ENCODE measurements at places on chromosomes 3 and 15.

GRCh38 chr15:47788685-47789084, 71.4 kb downstream of the SEMA6D start:
- DNase-seq = no peak

DNA sequence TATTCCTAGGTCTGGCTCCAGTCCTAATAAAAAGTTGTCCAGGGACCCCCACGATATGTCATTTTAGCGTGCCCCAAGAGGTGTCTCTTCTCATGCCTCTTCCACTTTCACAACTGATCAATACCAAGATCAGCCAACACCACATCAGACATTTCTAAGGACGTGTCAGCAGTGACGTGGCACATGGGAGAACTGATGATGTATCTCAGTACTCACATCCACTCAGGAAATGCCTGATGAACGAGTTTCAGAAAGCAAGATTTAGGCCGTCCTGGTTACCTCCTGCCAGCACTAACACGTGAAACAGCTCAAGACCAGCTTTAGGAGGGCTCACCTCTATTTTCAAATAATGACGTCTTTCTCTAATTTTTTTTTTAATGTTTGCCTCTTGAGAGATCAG, 19.6 kb downstream of the VGLL4 start:
- DNase-seq = no peak

DNA sequence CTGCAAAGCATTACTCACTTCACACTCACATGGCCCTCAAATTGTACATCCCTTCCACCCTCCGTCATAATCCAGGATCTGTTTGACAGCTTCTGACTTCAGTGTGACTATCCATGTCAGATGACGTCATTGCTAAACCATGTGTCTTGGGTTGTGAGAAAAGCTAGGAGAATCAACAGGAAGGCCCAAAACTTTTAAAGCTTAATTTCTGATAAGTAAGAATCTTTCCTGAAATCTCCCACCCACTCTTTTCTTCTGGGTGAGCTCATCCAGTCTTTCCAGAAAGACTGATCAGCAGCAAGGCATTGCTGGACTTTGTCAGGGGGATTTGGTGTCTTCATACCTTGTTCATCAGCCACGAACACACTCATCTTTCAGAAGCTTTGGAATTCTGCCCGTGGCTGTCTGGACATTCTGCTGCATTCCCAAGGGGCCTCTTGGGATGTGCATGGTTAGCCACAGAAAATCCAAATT, 11.5 kb upstream of the LMCD1 start:
- DNase-seq = no peak

DNA sequence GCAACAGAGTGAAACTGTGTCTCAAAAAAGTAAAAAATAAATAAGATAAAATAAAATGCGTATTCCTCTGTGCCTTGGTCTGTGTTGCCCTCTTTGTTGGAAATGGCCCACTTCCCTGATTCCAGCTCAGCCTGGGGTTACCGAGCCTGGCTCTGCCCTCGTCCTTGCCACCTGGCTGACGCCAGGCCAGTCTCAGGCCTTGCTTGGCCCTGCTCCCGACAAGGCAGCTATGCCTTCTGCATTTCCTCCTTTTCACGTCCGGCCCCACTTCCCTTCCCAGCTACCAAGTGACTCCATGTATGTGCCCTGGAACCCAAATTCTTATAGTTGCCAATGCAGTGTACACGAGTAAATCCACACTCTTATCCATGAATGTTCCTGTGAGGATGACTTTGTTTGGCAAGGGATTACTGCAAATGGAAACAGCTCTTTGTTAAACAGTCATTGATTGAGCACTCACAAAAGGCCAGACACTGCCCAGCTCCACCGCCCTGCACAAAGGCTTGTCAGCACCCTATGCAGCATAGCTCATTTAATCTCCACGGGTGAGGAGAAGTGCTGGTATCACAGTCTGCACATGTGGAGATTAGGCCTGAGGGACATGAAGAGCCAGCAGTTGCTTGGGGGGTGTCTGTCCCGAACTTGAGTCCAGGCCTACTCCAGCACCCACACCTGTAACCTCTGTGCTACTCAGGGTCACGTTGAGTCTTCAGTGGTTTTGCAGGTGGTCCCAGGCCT, 25.1 kb downstream of the SPSB4 start:
- no peak for DNase-seq

DNA sequence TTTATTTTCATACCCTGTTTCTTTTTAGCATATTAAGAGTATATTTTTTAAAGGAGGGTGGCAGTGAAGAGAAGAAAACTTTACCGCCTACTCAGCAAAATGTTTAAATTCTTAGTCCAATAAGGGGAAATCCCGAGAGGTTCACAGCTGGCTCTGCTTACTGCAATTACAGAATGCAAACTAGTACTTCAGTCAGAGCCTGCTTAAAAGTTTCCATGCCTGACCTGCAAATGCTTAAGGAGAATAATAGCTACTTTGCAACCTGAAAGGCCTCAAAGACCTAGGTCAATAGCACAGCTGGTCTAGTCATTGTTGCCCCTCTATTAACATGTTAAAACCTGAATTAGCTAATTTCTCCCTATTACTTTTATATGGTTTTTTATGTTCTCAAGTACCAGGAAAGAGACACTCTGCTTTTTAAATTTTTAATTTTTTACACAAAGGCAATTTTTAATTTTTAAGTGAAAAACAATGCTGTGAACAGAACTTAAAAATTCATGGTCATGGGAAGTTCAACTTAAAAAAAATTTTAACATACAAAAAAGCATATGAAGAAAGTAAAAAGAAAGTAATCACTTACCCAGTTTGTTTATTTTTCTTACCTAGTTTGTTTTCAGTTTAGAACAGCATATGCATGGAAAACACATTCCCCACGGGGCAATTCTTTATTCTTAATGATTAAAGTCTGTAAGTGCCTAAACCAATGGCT, 79.2 kb downstream of the P3H2 start:
- no peak for DNase-seq

DNA sequence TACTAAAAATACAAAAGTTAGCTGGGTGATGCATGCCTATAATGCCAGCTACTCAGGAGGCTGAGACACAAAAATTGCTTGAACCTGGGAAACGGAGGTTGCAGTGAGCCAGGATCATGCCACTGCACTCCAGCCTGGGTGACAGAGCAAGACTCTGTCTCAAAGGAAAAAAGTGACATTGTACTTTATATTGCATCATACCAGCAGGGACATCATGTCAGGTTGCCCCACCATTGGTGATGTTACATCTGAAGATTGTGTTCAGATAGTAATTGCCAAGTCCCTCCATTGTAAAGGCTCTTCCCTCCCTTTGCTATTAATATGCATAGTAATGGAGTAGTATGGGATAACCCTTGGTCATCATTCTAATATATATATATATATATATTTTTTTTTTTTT, 44.8 kb downstream of the FOXL2 start:
- no peak for DNase-seq

DNA sequence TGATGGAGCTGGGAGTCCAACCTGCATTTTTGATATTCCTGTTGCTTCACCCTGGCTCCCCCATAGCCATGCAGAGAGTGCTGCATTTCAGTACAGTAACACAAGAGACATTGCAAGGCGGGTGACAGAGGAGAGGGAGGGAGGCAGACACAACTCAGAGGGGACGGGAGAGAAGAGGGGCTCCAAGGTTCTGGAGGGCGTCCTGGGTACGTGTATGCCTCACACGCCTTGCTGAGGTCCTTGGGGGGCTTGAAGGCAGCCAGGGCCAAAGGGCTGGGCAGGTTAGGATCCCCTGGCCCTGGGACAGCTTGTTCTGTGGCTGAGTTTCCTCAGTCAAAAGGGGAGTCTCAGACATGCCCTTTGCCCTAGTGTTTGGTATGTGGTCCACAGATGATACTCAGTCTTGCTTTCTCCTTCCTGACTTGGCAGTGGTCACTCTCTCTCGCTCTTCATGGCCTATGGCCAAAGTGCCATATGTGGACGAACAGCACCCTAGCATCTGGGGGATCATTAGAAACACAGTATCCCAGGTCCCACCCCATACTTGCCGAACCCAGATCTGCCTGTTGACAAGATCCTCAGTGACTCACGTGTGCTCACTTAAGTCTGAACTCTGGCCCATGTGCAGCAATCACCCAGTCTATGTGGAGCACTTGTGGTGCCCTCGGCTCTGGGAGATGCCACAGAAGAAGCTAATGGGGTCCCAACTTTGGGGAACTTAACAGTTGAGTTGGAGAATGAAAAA, 52.9 kb downstream of the FGD5 start:
- peak; percentile 46 for DNase-seq

- no peak for DNase-seq
Measured at GRCh38 chr3:156611870-156612494, 57.1 kb upstream of the SSR3 start.

GRCh38 chr3:153287017-153287416, 125.0 kb downstream of the RAP2B start:
- no peak for DNase-seq

DNA sequence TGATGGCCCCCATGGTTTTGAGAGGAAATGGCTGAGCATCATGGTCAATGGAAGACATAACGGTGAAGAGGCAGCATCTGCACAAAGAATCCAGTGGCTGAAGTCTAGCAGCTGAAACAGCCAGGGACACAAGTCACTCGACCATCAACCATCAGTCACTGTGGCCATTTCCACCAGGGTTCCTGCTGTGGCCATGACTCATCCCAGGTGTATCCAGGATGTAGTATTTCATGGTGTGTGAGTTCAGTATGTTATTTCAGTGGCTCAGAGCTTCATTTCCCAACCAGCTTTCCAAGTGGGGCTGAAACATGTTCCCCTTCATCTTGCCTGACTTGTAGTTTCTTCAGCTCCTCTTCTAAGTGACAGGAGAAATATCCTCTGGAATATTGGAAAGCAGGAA, 47.8 kb upstream of the WNT5A start:
- no peak for DNase-seq

DNA sequence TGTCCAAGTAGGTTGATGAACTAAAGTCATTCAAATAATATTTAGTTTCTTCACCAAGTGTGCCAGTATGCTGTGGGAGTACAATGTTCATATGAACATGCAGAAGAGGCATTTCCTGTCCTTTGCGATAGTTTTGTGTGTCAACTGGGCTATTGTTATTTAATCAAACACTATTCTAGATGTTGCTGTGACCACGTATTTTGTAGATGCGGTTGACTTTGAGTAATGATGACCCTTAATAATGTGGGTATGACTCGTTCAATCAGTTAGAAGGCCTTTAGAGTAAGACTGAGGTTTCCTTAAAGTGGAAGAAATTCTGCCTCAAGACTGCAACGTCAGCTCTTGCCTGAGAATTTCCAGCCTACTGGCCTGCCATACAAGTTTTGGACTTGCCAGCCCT, 470.7 kb upstream of the CBLB start:
- DNase-seq = no peak
